ENCODE measurements at places on chromosomes 5 and 9.

- H3K27me3 ChIP-seq, result no peaks in the 10 kb centered on the region
- H3K36me3 ChIP-seq, result no peaks in the 10 kb centered on the region
- H3K4me3 ChIP-seq, result no peak overlapping the region
- H3K27ac ChIP-seq, result peak overlapping the region; percentile 2
- H3K4me1 ChIP-seq, result peaks cover 10% of the 10 kb centered on the region
These were observed 105.2 kb downstream of the RGS3 start for GRCh38 chr9:113568571-113569321.

GRCh38 chr9:87570000-87570908 lies 72.6 kb downstream of the DAPK1 start:
- no peak overlapping the region for H3K27ac ChIP-seq
- no peak for DNase-seq
- no peaks in the 10 kb centered on the region for H3K36me3 ChIP-seq
- H3K4me3 ChIP-seq, result no peak overlapping the region
- H3K27me3 ChIP-seq, result no peaks in the 10 kb centered on the region
- no peaks in the 10 kb centered on the region for H3K4me1 ChIP-seq

- H3K27me3 ChIP-seq, result no peaks in the 10 kb centered on the region
- no peak overlapping the region for H3K27ac ChIP-seq
- DNase-seq, result no peak
- no peak overlapping the region for H3K4me3 ChIP-seq
These were observed 220.0 kb downstream of the TSSK1B start for GRCh38 chr5:113214606-113215323.

DNA sequence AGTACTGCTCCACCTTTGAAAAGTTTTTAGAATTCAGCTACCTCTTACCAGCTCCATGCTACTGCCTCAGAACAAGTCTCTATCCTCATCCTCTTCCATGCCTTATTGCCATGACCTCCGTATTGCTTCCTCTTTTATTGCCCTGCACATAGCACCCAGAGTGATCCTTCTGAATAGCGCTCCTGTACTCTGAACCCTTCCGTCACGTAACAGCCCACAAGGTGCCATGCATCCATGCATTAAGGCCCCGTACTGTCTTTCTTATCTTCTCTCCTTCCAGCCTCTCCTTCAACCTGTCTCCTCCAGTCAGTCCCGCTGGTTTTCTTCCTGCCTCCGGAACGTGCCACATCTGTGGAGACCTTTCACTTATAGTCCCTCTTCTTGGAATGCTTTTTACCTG lies 273.3 kb upstream of the SEMA6A start:
- no peak overlapping the region for H3K27ac ChIP-seq
- H3K4me1 ChIP-seq, result no peaks in the 10 kb centered on the region
- no peaks in the 10 kb centered on the region for H3K36me3 ChIP-seq
- no peak overlapping the region for H3K4me3 ChIP-seq
- peak; percentile 26 for DNase-seq

DNA sequence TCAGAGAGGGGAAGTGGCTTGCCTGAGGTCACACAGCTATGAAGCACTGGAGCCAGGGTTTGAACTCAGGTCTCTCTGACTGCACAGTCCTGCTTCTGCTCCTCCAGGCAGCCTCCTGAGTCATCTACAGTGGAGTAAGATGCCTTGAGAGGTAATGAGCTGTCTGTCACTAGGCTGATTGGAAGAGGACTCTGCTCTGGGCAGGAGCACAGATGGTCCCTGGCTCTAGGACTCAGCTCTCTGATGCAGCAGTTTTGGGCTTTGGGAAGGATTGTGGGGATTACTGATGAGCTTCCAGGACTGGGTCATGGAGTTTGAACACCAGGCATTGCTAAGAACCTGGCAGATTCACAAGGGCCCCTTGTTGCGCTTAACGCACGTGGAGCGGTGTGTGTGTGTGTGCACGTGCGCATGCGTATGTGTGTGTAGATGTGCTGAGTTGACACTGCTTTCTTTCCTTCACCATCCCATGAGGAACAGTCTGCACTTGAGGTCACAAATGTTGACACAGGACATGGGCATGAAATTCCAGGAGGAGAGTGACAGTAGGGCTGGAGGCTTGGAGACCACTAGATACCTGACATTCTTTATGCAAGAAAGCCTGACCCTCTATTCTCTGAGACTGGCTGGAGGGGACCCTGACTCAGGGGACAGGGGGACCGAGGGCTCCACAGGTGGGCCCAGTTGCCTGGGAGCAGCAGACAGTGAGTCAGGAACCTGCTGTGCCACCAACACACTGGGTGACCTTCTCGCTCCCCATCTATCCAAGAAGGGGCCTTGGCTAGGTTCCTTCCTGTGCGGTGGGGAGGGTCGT lies 170.5 kb downstream of the RGS3 start:
- H3K4me3 ChIP-seq, result no peak overlapping the region
- no peak for DNase-seq
- no peaks in the 10 kb centered on the region for H3K4me1 ChIP-seq
- H3K27ac ChIP-seq, result no peak overlapping the region
- H3K36me3 ChIP-seq, result no peaks in the 10 kb centered on the region

- H3K4me1 ChIP-seq, result no peaks in the 10 kb centered on the region
- no peak overlapping the region for H3K4me3 ChIP-seq
- no peaks in the 10 kb centered on the region for H3K36me3 ChIP-seq
These were observed 201.1 kb downstream of the NNT start for GRCh38 chr5:43804041-43804440.

GRCh38 chr5:112735702-112736101 lies 2.0 kb upstream of the APC start:
- DNase-seq, result no peak
- no peaks in the 10 kb centered on the region for H3K36me3 ChIP-seq
- peaks cover 2% of the 10 kb centered on the region for H3K4me1 ChIP-seq
- no peak overlapping the region for H3K4me3 ChIP-seq

- H3K27ac ChIP-seq, result no peak overlapping the region
- no peak for DNase-seq
- no peaks in the 10 kb centered on the region for H3K27me3 ChIP-seq
- H3K4me3 ChIP-seq, result no peak overlapping the region
These were observed 10.7 kb downstream of the RNF180 start for GRCh38 chr5:64176301-64176700.
